Brain (organoid and tissue), 16 donors: ENCODE measurements at places on chromosomes 6 and 20. TPM values are rescaled to one million over a fixed set of nuclear protein-coding genes. Genes with fewer than 3 reads are reported as not detected.

- DNase-seq = no peak
These were observed 36.7 kb downstream of the CYP24A1 start for GRCh38 chr20:54137115-54137514.

- peak; percentile 99 for DNase-seq
These were observed 43.6 kb upstream of the DEFB112 start for GRCh38 chr6:50093116-50093937.

DNA sequence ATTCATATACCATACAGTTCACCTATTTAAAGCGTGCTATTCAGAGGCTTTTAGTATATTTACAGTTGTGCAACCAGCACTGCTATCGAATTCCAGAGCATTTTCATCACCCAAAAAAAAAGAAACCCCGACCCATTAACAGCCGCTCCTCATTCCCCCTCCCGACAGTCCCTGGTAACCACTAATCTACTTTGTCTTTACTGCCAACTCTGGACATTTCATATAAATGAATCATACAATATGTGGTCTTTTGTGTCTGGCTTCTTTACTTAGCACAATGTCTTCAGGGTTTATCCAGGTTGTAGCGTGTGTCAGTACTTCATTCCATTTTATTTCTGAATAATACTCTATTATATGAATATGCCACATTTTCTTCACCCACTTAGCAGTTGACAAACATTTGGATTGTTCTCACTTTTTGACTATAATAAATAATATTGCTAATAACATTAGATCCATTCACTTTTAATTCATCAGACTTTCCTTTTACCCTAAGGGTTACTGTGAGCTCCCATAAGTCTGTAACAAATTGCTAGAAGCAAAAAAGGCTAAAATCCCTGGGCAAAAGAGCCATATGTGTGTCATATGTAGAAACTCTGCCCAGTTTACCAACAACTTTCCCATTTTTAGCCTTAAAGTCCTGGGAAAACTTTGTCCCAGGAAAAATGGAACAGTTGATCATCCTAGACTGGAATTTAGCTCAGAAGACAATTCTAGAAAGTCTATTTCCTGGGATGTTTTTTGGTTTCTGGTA lies 23.2 kb upstream of the ROS1 start:
- no peak for DNase-seq

DNA sequence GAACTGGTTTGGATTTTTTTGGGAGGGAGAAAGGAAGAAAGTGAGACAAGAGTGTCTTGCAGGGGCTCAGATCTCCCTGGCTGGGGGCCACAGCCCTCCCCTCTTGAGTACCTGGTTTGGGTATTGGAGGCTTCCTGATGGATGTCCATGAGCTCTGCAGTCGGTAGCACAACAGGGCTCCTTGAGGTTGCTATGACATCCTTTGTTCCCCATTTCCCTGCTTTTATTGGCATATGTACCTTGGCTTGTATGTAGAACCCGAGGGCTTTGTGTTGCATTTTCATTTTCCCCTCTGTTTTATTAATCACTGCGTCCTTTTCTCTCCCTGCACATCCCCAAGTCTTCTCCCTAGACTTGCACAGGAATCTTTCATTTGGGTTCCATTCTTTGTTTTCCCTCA lies 355.5 kb upstream of the TSHZ2 start:
- DNase-seq = peak; percentile 71

DNA sequence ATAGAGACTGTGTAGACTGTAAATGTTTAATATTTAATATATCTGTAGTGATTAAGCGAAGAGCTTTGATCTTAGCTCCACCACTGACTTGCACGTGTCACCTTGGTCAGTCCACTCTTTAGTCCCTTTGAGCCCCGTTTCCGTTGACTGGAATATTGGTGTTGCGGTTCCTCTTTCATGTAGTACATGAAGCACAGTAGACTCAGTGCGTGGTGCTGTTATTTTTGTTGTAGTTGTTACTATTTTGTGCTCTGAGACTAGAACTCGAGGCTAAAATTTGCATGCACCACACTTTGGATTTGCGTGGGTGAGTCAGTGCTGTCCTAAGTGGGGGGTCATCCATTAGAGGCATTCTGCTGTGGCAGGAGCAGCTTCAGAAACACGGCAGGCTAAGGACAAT lies 291.4 kb downstream of the QKI start:
- DNase-seq = no peak

DNA sequence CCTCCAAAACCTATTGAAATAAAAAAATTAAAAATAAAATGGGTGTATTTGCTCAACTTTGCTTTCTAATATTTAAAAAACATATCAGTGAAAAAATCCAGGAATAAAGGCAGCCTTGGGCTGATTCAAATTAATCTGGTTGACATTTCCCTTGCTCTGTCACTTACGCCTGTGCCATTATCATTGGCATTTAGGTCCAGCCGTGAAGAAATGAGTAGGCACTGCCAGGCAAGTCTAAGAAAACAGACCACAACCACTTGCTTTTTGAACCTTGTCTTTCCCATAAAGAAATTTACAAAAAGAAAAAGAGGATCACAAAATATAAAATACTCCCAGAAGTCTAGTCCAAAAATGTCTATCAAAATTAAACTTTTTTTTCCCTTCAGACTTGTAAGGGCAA lies 59.2 kb upstream of the HBS1L start:
- DNase-seq = no peak

DNA sequence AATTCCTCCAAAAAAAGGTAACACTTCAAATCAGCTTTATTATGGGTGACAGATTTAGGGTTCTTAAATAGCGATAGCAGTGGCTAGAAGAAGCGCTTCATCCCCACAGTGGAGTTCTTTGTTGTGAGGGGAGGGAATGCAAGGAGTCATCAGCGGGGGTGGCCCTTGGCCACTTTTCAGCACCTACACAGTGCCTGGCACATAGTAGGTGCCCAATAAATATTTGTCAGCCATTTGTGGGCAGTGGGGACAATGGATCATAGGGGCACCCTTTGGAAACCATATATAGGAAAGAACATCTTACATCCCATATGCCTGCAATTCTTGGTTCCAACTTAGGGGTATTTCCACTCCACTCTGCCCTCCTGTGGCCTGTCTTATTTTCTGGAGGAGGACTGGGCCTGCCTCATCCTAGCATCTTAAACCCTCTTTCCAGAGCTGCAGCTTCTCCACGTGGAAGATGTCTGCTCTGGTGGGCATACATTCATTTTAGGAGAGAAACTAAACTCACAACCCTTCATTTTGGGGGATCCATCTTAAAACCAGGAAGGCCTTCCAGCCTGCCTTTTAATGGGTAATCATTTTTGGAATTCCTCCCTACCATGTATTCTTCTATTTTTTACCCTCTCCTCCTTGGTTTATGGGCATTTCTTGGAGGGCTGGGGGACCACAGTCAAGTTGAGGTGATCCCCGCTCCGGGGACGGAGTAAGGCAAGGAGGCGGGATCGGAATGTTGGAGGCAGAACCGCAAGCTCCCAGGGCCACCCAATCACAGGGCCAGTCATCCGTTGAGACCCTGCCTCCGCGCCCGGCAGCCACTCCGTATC lies 2.6 kb upstream of the GPSM3 start:
- DNase-seq = no peak

GRCh38 chr6:4613381-4613780 lies 162.8 kb upstream of the CDYL start:
- no peak for DNase-seq

- DNase-seq = peak; percentile 51
These were observed 695.2 kb downstream of the PHF3 start for GRCh38 chr6:64330694-64331307.

DNA sequence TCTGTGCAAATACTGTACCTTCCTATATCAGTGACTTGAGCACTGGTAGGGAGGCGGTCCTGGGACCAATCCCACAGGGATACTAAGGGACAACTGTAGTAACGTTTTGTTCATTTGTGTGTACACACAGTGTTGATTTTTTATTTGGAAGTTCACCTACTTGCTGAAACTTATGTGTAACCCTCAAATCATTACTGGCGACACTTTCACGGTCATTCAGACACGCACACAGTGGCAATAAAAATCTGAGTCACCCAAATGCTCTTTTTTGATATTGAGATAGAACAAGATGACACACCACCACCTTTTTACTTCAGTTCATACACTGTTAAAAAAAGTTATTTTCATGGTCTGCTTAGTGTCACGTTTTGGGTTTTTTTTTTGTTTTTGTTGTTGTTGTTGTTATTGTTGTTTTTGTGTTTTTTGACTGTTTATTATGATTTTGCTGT lies 79.8 kb downstream of the QKI start:
- no peak for DNase-seq

- peak; percentile 89 for DNase-seq
These were observed 308.5 kb downstream of the BMP7 start for GRCh38 chr20:56957737-56958553.

DNA sequence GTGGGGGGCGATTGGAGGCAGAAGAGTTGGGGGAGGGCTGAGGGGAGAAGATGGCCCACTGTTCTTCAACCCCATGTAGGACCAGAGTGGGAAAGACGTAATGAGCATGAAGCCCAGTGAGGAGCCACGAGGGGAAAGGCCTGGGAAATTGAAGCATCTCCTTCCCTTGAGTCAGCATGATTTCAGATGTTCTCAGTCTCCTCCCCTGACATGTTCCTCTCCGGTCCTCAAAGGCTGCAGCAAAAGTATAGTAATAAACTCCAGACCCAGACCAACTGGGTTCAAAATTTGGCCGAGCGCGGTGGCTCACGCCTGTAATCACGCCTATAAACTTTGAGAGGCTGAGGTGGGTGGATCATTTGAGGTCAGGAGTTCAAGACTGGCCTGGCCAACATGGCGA lies 1.9 kb upstream of the NFKBIE start:
- DNase-seq = no peak

DNA sequence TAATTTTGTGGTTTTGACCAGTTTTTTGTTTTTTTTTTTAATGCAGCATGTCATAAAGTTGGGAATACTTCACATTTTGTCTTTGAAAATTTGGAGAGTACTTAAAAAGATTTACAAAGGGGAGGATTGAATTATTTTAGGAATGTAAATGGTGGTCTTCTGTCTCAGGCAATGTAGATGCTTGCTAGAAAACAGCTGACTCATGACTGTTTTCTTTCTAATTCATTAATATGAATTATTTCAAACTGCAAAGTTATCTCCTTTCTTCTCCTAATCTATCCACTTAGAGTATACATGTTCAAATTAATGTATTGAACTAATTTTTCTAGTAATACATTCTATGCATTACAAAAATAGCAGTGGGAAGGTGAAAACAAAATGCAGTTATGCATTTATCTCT lies 24.9 kb downstream of the HCRTR2 start:
- no peak for DNase-seq

- no peak for DNase-seq
These were observed 99.5 kb downstream of the FYN start for GRCh38 chr6:111773501-111774345.

- no peak for DNase-seq
These were observed 256.9 kb downstream of the ARHGAP18 start for GRCh38 chr6:129453073-129453472.

GRCh38 chr6:111278731-111279130 lies 191.4 kb downstream of the SLC16A10 start:
- DNase-seq = no peak

- no peak for DNase-seq
These were observed 13.6 kb upstream of the GOPC start for GRCh38 chr6:117615750-117616390.

GRCh38 chr6:130681028-130681427 lies 146.2 kb upstream of the SMLR1 start:
- no peak for DNase-seq

Gene TINAG
- not detected for polyA plus RNA-seq

Gene ADGB
- not detected for polyA plus RNA-seq

Gene TTK
- 12.8 TPM for polyA plus RNA-seq

Gene MED23
- 9.7 TPM for polyA plus RNA-seq

Gene CDH26
- polyA plus RNA-seq = 0.41 TPM

Gene SMOC2
- polyA plus RNA-seq = 143 TPM

Gene HUS1B
- not detected for polyA plus RNA-seq

Gene HLA-F
- 11.5 TPM for polyA plus RNA-seq
